Mesenteric fat pad (tissue), 1 donor: ENCODE measurements at places on chromosomes 3 and 15.

DNA sequence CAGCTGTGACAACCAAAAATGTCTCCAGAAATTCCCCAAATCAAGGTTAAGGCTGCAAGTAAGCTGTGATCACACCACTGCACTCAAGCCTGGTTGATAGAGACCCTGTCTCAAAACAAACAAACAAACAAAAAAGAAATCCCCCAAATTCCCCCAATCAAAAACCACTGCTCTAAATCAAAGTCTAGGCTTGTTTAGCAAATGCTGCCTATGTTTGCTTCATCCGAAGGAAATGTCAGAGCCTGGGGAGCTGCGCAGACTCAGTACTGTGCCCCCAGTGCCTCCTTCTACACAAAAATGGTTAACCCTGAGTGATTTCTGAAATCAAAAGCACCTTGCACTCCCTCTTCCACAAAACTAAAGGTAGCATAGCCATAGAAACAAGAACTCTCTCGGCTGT is 13.4 kb downstream of the IL17RD start:
- DNase-seq: no peak

GRCh38 chr3:125675791-125676190 is 80.5 kb upstream of the OSBPL11 start:
- no peak for DNase-seq

- DNase-seq: no peak
These were observed at the start of gene UCN2 for GRCh38 chr3:48563382-48563918. TSS of gene UCN2 (minus strand) at chr3:48563781. CDS start at chr3:48563124, 657 bp downstream.

DNA sequence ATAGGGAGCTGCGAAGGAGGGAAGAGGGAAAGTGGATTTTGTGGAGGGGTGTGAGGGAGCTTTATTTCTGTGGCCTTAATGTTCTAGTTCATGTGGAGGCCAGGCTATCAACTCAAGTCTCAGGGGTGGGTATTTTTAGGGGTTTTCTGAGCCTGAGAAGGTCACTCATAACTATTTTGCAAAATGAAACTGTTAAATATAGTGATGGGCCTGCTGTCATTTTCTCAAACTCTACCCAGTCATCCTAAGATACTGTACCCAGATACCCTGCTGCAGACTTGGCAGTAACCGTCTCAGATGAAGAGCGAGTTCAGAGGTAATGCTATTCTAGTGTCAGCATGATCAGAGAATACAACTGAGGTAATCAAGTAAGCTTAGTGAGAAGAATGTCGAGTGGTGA is 545.0 kb upstream of the TBL1XR1 start:
- DNase-seq: no peak
